ENCODE measurements at places on chromosomes 2 and 18. TPM values are rescaled to one million over a fixed set of nuclear protein-coding genes. Genes with fewer than 3 reads are reported as not detected.

- no peak overlapping the region for H3K4me3 ChIP-seq
- H3K4me1 ChIP-seq = no peaks in the 10 kb centered on the region
- no peak for DNase-seq
- H3K27ac ChIP-seq = no peak overlapping the region
- H3K27me3 ChIP-seq = no peaks in the 10 kb centered on the region
These were observed 197.9 kb downstream of the NEDD4L start for GRCh38 chr18:58241877-58242276.

The EFR3B gene
- total RNA-seq = 8.8 TPM

The SEC11C gene
- 64.7 TPM for total RNA-seq

DNA sequence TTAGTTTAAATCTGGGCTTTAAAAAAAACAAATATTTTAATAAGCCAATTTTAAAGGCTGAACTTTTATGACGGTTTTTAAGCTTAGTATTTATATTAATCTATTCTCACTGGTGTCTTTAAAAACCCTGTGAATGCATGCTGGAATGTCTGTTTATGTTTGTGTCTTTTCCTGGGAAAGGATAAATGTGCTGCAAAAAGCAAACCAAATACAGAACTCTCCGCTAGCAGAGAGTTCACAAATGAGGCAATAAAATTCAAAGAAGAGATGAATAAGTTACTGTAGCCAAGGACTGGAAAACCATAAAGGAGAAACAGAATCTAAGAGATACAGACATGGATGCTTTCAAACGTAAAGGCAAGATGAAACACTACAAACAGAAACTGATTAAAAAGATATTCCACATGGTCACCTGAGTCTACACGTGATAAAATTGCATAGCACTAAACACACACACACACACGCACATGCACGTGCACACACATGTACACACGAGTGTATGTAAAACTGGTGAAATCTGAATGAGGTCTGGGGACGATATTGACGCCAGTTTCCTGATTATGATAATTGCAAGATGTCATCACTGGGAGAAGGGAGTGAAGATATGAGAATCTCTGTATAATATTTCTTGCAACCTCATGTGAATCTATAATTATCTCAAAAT is 4.5 kb downstream of the TWIST2 start:
- H3K27me3 ChIP-seq = peaks cover 43% of the 10 kb centered on the region
- DNase-seq = no peak
- no peak overlapping the region for H3K27ac ChIP-seq
- H3K4me3 ChIP-seq = no peak overlapping the region
- no peaks in the 10 kb centered on the region for H3K36me3 ChIP-seq
- H3K4me1 ChIP-seq = no peaks in the 10 kb centered on the region

GRCh38 chr2:72953976-72954375 is 36.7 kb downstream of the EMX1 start:
- no peak overlapping the region for H3K4me3 ChIP-seq
- H3K4me1 ChIP-seq = peaks cover 15% of the 10 kb centered on the region
- no peak overlapping the region for H3K27ac ChIP-seq

The DLGAP1 gene
- 15.1 TPM for total RNA-seq

- H3K36me3 ChIP-seq = no peaks in the 10 kb centered on the region
- peaks cover 1% of the 10 kb centered on the region for H3K27me3 ChIP-seq
- no peak overlapping the region for H3K27ac ChIP-seq
These were observed 6.0 kb upstream of the UGT1A5 start for GRCh38 chr2:233706720-233707119.

The TUBA3E gene
- not detected for total RNA-seq

DNA sequence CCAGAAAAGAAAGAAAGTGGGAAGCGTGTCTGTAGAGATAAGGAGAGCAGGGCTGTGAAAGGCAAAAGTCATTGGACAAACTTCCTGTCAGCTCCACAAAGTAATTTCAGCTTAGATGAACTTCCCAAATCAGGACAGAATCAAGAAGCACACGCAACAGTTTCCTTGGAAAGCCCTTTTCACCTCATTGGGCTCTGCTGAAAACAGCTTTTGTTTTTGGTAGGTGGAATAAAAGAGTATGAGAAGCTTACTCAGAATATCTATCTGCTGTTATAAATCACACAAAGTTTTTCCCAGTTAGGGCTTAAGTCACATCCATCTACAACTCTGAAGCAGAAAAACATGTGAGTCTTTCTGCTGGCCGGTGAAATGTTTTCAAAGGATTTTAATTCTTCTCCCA is 42.4 kb upstream of the EFEMP1 start:
- H3K4me1 ChIP-seq = no peaks in the 10 kb centered on the region
- no peaks in the 10 kb centered on the region for H3K36me3 ChIP-seq
- no peaks in the 10 kb centered on the region for H3K27me3 ChIP-seq
- H3K4me3 ChIP-seq = no peak overlapping the region
- DNase-seq = no peak

DNA sequence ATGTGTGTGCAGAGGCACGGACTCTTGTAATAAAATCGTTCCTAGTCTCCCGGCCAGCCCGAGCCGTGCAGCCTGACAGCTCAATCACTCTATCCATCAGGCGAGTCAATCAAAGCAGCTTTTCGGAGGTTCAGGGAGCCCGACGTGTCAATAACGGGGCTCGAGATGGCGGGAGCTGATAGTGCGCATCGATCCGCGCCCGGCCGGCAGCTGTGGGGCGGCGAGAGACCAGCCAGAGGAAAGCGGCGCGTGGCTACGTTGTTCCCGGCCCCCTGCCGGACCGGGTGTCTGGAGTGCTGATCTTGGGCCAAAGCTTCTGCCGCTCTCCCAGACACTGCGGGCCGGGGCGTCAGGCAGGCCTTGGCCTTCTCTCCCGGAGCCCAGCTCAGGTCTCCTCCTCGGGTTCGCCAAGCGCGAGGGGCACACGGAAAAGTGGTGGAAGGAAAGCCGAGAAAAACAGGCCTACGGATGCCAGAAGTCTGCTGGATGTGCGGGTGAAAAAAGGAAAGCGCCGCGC is 2.4 kb downstream of the EN1 start:
- no peak overlapping the region for H3K4me3 ChIP-seq
- DNase-seq = no peak
- H3K36me3 ChIP-seq = no peaks in the 10 kb centered on the region

The SKA1 gene
- 18.9 TPM for total RNA-seq
